CD4-positive, alpha-beta T cell treated with Interleukin-1 beta for 1 hour (primary cell): ENCODE measurements at places on chromosomes 16 and 17.

GRCh38 chr17:151004-151403 lies 13.6 kb downstream of the SCGB1C2 start:
- no peak for DNase-seq

DNA sequence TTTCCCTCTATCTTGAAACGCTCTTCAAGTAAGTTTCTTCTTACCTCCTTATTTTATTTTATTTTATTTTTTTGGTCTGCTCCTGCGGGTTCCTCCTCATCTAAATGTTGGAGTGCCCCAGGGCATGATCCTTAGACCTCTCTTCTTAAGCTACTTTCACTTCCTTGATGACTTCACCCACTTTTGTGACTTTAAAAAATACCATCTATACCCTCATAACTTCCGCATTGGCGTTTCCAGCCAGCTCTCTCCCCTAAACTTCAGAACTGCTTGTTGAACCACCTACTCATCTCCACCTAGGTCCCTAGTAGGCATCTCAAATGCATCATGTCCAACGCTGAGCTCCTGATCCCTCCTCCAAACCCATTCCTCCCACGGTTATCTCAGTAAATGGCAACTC lies 51.4 kb upstream of the NFAT5 start:
- DNase-seq: no peak

DNA sequence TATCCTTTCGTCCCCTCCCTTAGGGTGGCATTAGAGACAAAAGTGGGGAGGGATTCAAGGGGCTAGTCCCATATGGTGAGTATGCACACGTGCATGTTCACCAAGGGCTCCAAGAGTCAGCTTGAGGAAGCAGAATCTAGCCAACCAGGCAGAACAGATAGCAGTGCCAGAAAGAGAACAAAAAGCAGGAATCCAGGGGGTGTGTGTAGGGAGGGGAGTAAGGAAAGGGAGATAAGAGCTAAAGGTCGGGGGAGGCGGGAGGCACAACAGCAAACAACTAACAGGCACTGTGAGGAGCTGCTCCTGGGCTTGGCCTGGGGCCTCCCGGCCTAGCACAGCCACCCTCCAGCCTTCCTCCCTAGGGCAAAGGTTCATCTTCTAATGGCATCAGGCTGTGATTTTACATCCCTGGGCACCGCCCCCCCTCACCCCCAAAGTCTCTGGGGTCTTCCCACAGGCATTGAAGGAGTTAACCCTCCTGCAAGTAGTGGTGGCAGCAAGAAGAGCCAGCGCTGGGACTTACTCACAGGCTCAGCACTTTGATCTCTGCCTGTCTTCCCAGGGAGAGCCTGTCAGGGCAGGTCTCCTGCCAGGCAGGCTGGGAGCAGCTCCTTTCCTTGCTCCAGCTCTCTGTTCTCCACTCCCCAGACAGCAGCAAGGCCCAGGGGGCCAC lies 12.4 kb upstream of the SUPT4H1 start:
- DNase-seq: no peak

DNA sequence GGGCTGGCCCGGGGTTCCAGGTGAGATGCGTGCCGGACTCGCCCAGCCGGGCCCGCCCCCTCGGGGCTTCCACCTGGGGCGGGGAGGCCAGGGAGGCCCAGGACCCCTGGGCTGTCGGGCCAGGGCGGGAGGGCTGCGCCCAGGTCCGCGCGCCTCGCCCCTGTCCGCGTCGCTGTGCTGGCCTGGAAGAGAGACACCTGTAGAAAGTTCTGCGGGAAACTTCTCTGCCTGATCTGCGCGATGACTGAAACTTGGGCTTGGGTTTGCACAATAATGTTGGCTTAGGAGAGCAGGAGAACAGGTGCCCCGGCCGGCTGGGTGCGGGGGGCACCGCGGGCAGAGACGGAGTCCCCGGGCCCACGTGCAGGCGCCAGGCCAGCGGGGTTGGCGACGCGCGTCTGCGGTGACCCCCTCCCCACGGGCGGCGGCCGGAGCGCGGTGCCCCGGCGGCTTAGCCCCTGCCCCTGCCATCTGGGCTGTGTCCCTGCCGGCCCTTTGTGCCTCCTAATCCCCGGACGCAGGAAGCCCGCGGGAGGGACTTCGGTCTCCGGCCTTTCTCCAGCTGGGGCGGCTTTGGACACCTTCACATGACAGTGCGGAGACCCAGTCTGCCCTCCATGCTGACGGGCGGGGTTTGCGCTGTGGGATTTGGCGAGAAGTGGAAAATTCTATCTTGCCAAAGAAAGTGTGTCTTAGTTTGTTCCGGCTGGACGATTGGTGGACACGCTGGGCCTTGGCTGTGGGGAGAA lies 483 bp downstream of the LLGL2 start:
- DNase-seq: no peak

GRCh38 chr17:73316919-73317505 lies 5.2 kb upstream of the CDC42EP4 start:
- DNase-seq: no peak
